EL (cell line): ENCODE measurements at places on chromosomes 3 and 15.
A peak's percentile ranks its signal among the peaks of the same experiment; 100 is the strongest.

- no peak for DNase-seq
Observed at GRCh38 chr3:174110761-174111160, 713.2 kb downstream of the NLGN1 start.

DNA sequence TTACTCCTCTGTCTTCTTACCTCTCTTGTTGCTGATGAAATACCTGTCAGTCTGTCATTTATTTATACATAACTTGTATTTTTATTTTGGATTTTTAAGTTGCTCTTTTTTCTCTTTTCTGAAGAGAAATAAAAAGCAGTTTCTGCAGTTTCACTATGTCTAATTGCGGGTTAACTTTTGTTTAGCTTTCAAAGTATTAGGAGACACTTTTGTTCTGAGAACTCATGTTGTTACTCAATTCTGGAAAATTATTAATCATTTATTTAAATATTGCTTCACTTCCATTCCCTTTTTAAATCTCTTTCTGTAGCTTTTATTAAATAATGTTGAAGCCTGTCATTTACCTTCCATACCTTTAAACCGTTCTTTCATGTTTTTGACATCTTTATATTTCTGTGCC lies 29.2 kb downstream of the MYLK start:
- no peak for DNase-seq

GRCh38 chr15:41411031-41411430 lies 5.9 kb upstream of the RTF1 start:
- DNase-seq, result no peak

DNA sequence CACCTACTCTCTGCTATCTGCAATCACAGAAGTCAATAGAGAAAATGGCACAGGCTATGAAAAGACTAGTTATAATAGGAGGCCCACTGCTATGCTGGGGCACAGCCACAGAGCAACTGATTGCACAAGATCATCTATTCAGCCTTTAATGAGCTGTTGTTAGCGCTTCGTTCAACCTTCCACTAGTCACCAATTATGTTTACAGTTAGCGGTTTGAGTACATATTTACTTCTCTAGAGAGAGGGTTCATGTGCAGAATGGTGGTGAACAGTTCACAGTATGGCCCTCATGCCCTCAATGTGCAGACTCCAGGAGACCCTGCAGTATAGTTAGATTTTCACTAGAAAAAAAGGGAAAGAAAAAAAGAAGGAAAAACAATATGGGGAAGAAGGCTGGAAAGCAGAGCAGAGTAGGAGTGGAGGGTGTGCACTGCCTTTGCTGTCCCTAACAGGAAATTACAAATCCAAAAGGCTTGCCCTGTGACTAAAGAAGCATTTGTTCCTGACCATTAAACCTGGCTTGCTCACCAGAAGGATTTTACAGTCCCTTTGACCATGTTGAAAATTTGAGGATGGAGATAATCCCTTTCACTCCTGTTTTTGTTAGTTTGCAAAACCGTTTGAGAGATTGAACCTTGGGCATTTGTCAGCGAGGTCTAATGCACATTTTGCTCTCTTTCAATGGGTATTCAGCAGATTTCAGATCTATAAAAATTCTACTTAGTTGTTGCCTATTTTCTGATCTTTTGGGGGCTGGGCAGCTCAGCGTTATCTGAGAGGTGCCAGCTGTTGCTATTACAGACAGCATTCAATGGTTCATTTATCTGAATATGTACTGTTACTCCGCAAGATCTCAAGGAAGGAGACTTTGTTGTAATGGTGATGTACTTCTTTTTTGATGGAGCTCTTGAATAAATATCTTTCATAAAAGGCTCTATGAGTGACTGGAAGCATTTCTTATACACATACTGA lies 296.1 kb downstream of the LSAMP start:
- DNase-seq, result peak; percentile 20

GRCh38 chr15:65903296-65904073 lies 34.2 kb downstream of the RAB11A start:
- peak; percentile 78 for DNase-seq

DNA sequence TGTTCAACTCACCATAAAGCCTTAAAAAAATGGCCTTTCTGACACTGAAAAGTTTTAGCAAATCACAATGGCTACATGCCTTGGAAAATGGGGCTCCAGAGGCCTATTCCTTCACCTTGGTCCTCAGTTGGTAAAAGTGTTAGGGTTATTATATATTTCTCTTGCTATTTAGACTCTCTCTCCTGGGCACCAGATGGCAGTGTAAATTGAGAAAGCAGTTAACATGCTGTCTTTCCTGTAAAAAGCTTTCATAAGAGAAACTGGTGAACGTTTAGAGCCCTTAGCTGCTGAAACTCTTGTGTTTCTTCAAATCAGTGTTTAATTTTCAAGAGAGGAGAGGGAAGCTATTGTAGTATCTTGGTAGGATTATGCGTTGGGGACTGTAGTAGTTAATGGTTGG lies 89.9 kb downstream of the LRTM1 start:
- DNase-seq, result peak; percentile 38

DNA sequence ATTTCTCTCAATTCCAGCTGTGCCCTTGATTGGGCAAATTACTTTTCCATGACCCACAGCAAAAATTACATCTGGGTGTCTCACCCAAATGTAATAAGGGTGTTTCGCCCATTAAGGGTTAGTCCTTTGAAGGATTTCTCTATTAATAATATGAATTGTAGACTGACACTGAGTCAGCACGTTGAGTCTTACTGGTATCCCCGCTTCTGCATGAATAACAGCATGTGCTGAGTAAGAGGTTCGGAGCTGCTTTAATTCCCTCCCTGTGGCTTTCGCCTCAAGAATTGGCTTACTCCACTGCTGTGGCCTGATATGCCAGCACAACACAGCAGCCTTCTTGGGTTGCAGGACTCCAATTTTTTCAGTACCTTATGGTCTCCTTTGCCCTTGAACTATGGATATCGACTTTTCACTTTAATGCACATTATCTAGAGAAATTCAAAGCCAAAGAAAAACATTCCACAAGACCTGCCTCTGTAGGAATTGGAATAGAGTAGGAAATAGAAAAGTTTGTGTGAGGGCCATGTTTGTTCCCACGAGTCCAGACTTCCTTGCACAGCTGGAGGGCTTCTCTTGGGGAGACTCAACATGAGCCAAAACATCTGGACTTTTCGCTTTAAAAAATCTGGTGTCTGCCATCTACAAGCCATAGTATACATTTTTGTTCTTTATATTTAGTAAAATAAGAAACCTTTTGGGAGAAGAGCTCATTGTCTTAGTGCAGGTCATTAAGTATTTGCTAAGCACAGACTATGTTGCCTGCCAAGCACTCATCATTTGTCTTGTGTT lies 20.7 kb upstream of the ERC2 start:
- no peak for DNase-seq

GRCh38 chr3:48065035-48065434 lies 48.8 kb upstream of the MAP4 start:
- DNase-seq, result peak; percentile 27

DNA sequence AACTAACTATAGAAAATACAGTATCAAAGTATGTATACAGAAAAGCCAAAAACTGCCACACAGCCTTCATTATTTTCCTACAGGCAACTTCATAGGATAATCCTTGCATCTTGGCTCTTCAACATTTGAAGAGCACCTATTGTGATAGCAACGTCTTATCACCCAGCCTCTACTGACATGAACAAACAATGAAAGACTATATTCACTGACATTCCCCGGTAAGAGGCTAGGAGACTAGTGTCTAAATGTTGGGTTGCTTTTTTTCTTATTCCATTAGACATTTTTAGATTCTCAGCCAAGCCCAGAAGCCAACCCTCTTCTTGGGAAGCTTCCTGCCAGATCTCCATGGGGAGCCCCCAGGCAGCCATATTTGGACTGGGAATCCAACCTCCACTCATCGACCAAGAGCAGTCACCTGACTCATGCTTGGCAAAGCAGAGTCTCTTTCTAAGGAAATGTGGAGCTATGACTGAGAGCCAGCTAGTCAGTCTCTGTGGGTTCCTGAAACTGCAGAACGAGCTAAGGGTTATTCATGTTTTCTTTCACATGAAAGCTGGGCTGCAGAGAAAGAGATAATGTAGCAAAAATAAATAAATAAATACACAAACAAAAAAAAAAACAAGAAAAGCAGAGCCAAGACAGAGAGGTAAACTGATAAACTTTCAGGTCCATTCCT lies 227.5 kb downstream of the MAGI1 start:
- no peak for DNase-seq

- DNase-seq, result no peak
Observed at GRCh38 chr3:4957978-4958377, 21.3 kb upstream of the BHLHE40 start.

- no peak for DNase-seq
Observed at GRCh38 chr3:170424879-170425278, 6.2 kb downstream of the CLDN11 start.

- DNase-seq, result no peak
Observed at GRCh38 chr3:49386056-49386756, 25.6 kb downstream of the RHOA start.

GRCh38 chr3:176978441-176978840 lies 218.8 kb downstream of the TBL1XR1 start:
- DNase-seq, result peak; percentile 13

- DNase-seq, result no peak
Observed at GRCh38 chr3:32376115-32376514, 15.5 kb upstream of the CMTM7 start.

GRCh38 chr3:183493296-183494045 lies 62.0 kb downstream of the KLHL6 start:
- no peak for DNase-seq

DNA sequence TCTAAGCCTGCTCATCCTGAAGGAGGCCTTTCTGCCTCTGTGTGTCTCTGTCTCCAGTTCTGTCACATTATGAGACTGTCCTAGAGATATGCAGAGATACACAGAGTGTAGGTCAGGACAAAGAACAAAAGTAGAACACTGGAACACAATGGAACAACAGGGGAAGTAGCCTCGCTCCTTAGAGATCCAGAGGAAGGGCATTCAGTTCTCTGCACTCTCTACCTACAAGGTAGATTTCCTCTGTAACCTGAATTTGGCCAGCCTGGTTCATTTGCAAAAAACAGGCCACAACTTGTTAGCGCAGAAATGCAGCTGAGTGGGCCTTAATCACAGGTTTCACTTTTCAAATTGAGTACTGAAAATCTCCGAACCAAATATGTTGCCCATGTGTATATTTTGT lies 19.4 kb downstream of the NEK10 start:
- DNase-seq, result no peak

DNA sequence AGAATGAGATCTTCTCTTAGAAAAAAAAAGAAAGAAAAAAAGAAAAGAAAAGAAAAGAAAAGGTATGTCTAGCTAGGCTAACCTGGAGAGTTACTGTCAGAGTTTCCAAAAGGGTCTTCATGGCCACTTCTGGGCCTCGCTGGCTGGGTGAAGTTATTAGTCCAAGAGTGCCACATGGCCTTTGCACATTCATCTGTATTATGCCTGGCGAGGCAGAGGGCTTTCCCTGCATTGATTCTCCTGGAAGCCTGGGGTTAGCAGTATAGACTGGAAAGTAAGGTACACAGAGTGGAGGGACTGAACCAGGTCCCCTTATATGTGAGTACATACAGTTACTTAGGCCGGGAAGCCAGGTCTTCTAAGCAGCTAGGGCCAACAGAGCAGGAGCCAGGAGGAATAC lies 54.8 kb upstream of the CGNL1 start:
- DNase-seq, result no peak

DNA sequence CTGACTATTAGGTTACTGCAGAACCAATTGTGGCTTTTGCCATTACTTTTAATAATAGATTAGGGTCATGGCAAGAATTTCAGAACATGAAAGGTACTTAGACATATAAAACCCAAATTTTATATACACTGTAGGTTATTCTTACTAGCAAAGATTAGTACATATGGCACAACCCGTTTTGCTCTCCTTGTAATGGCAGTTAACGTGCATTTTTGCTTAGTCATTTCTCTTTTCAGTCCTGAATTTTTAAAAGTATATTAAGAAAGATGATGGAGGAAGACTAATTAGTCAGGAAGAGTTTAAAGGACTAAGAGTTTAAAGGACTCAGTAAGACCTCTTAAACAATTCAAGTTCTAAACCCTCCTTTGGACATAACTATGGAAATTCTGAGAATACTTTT lies 114.0 kb downstream of the PEAK1 start:
- no peak for DNase-seq

DNA sequence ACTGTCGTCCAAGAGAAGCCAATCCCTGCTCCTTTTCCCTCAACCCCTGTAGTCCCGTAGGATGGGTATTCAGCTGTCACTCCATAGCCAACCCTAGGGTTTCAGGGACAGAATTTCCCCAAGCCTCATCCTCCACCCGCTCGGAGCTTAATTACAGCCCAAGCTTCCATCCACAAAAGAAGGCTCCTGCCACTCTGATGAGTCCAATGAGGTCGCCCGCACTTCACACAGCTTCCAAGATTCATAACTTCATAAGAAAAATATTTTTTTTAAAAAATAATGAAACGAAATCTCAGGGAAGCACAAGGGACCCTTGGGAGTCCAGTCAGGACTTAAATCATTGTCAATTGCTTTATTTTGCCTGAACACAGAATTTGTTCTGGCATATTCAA lies 75.6 kb downstream of the SLC12A8 start:
- DNase-seq, result no peak

DNA sequence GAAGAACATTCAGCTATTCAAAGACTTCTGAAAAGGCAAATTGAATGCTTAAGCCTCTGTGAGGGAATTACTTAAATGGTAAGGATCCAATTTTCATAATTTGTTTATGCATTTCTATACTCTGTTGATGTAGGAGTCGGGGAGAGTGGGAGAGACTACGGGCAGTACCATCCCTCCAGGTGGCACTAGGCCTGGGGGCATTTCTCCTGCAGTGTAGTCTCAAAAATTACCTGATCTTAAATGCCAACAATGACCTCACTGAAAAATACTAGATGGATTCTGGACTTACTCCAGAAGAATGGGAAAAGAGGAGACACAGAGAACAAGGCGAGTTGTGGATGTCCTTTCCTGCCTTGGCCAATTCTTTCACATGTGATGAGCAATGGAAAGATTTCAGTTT lies 77.8 kb upstream of the PLXND1 start:
- no peak for DNase-seq

DNA sequence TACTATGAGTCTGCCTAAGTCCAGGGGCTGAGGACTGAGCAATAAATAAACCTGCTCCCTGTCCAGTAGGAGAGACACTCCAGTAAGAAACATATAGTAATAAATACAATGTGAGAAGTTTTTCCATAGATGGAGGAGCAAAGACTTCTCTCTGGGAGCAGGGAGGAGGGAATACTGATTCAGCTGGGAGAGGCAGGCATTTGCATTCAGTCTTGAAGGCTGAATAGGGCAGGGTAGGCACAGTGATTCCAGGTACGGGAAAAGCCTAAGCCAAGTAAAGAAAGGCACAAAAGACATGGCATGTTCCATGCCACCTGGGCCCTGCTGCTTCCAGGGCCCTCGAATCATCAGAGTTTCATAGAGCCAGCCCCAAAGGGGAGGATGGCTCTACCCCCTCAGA lies 59.6 kb upstream of the GLCE start:
- DNase-seq, result no peak
